ENCODE measurements at places on chromosomes 12 and 14.

GRCh38 chr12:49255857-49256637, 8.8 kb upstream of the TUBA1C start:
- DNase-seq, result no peak

DNA sequence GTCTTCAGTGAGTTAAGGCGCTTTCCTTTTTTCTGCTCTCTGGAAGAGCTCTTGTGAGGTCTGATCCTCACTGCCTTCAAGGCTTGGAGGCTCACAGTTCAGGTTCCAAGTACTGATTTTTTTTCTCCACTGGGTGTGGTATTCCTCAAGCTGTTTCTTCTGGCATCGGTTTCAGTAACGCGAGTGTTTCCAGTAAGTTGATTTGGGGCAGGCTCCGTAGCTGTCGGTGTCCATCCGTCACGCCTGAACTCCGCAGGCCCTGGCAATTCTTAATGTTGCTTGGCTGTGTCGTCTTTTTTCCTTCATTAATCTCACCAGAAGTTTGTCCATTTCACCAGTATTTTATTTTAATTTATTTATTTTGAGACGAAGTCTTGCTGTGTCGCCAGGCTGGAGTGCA, 30.6 kb downstream of the LRCOL1 start:
- no peak for DNase-seq

DNA sequence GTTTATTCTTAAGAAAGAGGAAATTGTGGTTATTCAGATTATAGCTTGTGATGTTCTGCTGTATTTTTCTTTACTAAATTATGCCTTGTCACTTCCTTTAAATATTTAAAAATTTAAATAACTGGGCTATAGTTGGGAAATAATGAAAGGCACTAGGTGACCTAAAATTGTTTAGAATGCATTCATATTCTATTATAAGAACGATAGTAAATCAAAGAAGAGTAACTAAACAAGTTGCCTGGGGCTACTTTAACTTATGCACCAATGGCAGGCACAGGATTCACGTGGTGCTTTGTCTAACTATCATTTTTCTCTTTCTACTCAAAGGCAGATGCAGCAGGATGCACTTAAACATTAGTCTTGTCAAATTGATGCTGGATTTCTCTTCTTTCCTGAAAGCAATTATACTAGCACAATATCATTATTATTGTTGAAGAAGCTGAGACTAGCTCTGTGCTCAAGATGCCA, 190.7 kb upstream of the PPFIA2 start:
- no peak for DNase-seq

DNA sequence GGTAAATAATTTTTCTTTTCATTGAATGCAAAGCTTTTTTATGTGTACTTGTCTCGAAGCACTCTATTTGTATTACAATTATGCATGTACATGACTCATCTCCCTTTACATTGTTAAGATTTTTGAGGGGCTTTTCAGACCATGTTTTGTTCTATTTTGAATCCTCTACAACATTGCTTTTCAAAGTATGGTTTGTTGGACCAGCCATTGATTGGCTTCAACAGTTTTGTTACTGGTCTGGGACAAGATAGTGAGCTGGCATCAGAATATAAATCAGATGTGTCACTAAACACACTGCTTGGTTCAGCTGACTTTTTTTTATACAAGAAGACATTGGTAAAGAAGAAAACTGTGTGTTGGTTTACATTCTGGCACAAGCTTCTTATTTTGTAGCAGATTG, 122.3 kb downstream of the MON2 start:
- DNase-seq, result no peak

GRCh38 chr12:118052324-118053070, 8.5 kb downstream of the WSB2 start:
- no peak for DNase-seq

DNA sequence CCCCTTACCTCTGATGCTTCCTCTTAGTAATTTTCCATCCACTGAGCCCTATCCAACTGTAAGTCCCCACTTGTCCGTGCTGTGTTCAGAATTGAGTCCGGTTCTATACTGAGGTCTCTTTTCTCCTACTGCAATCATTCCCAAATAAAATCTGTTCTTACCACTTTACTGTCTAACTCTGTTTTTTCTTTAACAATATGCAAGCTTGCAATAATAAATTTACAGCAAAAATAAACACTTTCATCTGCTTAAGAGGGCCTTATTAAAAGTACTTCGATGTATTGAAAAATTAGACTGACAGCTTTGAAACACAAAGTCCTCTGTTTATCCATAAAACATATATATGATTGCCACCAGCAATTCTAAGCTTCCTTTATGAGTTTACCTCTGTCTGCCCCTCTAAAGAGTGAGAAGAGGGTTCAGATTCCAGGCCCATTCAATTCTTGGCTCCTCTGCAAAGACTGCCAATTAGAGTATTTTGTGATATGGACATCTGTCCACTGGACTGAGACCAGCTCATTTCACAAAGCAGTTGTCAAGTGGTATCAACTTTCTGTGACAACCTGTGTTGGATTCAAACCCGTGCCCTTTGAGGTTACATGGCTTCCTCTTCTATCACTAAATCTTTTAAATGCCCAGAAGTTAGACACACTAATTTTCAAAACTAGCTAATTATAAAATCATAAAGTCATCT, 39.9 kb upstream of the G2E3 start:
- DNase-seq, result no peak

GRCh38 chr12:61188801-61189595, 1071.2 kb upstream of the USP15 start:
- DNase-seq, result no peak

- DNase-seq, result no peak
Measured at GRCh38 chr12:79252358-79253075, 387.9 kb downstream of the SYT1 start.

GRCh38 chr12:52197371-52198231, 5.8 kb upstream of the KRT80 start:
- DNase-seq, result peak; percentile 10

DNA sequence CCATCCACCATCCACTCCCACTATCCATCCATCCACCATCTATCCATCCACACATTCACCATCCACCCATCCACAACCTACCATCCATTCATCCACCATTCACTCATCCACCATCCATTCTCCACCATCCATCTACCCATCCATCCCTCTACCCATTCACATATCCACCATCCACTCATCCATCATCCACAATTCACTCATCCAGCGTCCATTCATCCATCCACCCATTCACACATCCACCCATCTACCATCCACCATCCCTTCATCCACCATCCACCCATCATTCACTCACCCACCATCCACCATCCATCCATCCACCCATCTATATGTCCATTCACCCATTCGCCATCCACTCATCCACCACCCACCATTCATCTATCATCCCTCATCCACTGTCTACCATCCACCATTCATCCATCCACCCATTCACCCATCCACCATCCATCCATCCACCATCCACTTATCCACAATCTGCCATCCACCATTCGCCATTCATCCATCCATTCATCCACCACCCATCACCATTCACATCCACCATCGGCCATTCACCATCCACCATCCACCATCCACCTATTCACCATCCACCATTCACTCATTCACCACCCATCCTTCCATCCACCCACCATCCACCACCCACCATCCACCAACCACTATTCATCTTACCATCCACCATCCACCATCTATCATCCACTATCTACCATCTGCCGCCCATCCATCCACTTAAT, 2.0 kb upstream of the AMN start:
- DNase-seq, result no peak

DNA sequence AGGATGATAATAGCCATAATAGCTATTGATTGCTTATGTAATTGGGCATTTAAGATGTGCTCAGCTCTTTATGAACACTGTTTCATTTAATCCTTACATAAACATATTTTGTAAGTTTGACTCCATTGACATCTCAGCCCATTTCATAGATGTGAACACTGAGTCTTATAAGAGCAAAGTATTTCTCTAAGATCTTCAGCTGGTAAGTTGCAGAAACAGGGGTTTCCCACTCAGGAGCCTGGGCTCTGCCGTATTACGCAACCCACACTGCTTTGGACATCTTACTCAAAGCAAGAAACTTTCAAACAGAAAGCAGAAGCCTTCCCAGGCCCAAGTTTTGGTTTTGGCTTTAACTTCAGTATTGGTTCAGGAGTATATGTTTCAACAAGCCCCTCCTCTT, 705.1 kb downstream of the MED13L start:
- no peak for DNase-seq

DNA sequence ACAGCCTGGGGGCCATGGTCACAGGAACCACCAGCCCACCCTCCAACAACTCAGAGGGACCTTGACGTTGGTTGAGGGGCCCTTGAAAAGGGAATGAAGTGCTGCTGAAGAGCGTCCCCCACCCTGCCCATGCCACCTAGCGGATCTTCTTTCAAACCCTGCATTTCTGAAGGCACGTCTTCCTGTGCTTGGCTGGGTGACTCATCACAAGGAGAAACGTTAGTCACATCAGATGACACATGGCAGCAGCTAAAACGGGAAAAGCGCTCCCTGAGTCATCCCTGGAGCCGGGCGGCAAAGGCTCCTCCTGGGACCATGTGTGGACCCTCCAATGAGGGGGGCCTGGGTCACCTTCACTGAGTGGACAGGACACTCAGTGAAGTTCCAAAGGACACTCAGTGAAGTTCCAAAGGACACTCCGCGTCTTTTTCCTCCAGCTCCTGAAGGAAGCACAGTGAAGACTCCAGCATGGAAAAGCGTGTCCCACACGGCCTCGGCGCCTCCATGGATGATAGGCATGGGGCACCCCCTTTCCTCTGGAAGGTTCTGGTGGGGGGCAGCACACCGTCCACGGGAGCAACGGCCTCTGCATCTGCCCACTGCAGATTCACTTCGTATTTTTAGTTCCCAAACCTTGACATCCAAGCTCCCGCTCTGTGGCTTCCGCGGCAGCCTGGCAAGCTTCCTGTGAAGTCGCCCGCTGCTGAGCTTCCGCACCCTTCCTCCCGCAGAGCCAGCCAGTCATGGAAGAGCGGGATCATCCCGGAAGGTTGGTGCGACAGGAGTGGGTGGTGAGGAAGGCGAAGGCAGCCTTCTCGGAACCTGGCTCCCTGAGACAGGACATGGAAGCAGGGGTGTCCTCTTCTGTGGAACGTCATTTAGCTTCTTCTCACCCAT, 383.4 kb downstream of the VRK1 start:
- no peak for DNase-seq

GRCh38 chr14:77088219-77088618, 9.8 kb upstream of the CIPC start:
- DNase-seq, result no peak

GRCh38 chr12:69096669-69097335, 142.6 kb upstream of the CPSF6 start:
- DNase-seq, result no peak

- DNase-seq, result no peak
Measured at GRCh38 chr14:98229656-98230366, 1042.2 kb downstream of the BCL11B start.

DNA sequence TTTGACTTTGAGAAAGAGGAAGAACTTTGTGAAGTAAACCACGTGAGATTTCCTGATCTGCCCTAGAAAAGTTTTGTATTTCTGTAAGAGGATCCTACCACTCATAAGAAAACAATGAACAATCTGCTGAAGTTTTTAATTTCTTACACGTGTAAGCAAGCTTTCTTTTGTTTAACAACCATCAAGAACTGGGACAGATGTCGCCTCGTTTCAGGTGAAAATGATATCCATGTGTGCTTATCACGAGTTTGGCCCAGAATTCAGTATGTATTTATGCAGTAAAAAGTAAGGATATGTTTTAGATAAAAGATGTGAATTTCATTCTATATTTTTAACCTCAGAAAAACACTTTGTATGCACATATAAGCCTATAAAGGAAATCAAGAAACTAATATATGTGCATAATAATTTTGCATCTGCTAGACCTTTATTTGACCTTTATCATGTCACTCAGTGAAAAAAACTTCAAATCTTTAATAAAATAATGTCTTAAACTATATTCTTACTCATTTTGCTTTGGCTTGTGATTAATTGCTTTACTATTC, 56.9 kb upstream of the DHRS4 start:
- DNase-seq, result no peak

GRCh38 chr12:81208187-81208911, 130.5 kb downstream of the ACSS3 start:
- no peak for DNase-seq

DNA sequence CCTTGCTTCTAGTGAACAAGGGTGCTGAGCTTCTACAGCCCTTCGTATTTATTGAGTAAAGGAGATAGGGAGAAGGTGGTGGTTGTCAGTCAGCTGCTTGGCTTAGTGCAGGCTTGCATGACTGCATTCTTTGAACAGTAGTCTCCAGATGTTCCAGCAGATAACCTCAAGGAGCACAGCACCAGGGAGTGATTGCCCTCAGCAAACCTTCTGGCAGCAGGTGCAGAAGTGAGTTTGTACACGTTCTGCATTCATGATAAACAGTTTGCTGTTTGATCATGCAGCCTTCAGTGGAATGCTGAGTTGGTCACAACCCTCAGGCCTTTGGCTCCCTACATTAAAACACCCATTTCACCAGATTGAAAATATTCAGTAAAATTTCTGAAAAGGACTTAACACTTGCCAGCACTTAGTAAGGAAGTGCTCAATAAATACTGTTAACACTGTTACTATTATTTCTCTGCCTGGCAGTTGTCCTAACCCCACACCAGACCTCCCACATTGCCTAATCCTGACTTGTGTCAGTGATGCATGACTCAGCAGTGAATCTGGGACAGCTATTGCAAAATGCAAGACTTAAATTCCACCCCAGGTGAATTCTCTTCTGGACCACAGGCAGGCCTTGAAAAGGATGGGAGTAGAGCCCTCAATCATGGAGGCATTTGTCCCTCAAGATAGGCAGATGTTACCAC, 18.9 kb upstream of the CARMIL3 start:
- DNase-seq, result no peak

DNA sequence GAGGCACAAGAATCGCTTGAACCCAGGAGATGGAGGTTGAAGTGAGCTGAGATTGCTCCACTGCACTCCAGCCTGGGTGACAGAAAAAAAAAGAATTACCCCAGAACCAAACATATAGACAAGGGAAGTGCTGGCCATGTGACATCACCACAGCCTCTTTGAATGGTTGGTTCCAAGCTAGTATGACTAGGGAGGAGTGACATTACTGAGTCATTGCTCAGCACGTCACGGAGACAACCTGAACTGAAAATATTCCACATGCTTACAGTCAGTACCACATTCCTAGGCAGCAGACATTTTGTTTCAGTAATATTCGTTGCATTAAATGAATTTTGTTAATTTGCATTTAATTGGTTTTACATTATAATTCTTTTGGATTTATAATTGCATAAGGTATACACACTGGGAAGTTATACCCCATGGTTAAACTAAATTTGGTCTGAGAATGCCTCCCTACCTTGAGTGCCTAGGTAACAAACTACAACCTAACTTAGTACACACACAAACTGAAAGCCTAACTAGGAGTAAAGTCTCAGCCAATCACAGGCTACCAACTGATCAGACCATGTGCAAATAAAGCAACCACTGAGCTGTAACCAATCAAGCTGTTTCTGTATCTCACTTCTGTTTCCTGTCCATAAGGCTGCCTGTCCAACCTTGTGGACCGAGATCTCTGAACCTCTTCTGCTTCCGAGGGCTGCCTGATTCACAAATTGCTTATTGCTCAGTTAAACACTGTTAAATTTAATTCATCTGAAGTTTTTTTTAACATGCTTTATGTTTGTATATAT, 164.4 kb downstream of the CAND1 start:
- peak; percentile 44 for DNase-seq

- DNase-seq, result no peak
Measured at GRCh38 chr14:93733231-93733630, 55.1 kb downstream of the PRIMA1 start.

GRCh38 chr14:72699852-72700257, 194.0 kb downstream of the DPF3 start:
- peak; percentile 22 for DNase-seq

GRCh38 chr12:131895640-131896079, 1.2 kb downstream of the ULK1 start:
- no peak for DNase-seq

- DNase-seq, result no peak
Measured at GRCh38 chr14:59276235-59276634, 87.8 kb downstream of the DAAM1 start.

Measured in B cell (primary cell).